ENCODE measurements at places on chromosomes 4 and X.

- DNase-seq, result no peak
Observed at GRCh38 chr4:2385516-2385915, 32.9 kb downstream of the ZFYVE28 start.

DNA sequence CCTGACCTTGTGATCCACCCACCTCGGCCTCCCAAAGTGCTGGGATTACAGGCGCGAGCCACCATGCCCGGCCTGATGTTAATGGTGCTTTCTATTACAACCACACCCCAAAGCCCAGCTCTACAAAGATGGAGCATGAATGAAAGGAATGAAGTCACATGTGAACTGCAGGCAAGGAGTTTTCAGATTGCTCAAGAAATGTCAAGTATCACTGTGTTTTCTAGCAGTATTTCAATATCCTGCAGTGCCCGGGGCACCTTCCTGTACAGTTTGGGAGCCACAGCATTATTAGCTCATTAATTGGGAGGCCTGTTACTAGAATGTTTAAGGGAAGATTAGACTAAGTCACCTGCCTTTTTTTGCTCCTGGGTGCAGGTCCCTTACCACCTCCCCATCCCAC is 40.1 kb downstream of the PRIMPOL start:
- no peak for DNase-seq

- DNase-seq, result no peak
Observed at GRCh38 chrX:13994104-13994503, 35.6 kb downstream of the GEMIN8 start.

GRCh38 chr4:15428611-15429010 is 778 bp downstream of the C1QTNF7 start:
- no peak for DNase-seq

DNA sequence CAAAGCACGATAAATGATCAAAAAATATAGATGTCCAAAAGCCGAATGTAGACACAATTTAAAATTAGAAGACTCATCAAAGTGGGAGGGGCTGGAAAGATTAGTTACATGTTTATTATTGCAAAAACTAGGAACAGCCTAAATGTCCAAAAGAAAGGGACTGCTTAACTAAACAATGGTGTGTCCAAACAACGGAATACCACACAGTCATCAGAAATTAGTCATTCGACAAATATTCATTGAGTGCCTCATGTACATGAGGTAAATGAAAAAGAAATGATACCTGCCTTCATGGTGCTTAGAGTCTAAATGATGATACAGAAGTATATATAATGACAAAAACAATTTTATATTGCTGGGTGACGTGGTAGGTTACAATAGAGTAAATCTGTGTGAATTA is 139.7 kb downstream of the MAML3 start:
- DNase-seq, result no peak

DNA sequence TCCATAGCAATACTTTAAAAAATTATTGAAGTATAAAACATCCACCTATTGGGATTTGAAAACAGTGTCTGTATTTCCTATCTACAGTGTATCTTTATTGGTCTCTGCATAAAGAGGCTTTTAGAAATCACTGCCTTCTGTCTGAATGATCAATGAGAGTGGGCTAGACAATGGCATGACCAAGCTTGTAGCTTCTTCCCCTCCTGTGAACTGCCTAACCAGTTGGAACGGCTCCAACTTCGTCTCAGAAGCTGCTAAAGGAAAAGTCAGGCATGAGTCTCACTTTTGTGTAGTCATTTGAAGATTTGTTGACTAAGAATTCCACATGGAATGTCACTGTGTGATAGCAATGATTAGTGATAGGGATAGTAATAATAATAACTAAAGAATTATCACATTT is 64.2 kb downstream of the INTS12 start:
- DNase-seq, result peak; percentile 41

DNA sequence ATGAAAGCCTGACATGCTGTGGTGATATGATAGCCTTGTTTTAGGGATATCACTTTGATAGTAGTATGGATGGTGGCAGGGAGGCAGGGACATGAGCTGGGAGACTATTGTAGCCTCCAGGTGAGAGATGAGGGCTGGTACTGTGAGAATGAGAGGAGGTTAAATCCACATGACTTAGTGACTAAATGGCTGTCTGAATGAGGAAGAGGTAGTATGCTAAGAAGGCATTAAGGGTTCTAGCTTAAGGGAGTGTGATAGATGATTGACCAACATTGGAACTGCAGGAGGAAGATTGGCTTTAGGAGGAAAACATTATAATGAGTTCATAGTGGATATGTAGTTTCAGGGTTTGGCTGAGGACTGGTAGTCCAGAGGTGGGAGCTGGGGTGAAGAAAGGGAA is 195.0 kb upstream of the ANK2 start:
- no peak for DNase-seq

- DNase-seq, result peak; percentile 73
Observed at GRCh38 chrX:106611679-106612392, at the start of gene RADX. Gene RADX, plus strand, starts transcription at chrX:106611978. Its CDS starts 103 bp downstream, at chrX:106612081.

DNA sequence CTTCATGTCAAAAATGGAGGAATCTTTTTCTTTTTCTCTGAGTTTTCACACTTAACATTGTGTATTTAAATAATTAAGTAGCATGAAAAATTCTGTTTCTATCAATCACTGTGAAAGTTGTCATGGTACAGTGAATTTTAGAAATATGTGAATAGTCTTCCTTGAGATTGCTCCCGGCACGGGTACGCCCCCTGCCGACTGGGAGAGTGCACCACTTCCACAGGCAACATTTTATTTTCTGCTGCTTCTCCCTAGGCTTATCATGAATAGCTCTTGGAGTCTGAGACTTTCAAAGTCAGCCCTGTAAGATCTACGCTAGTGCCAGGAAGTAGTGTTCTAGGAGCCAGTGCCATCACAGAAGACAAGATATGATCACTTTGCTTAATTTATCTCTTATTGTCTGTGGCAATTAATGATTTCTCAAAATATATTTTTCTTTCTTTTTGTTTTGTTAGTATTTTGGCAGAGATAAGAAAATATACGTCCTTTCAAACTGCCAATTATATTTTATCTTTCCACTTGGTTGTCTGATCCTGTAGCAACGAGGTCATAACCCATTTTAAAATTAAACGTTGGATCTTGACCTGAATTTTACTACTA is 763.8 kb upstream of the AADAT start:
- peak; percentile 68 for DNase-seq

- no peak for DNase-seq
Observed at GRCh38 chr4:170758988-170759387, 669.2 kb upstream of the AADAT start.

- no peak for DNase-seq
Observed at GRCh38 chr4:2831611-2832308, 11.9 kb upstream of the ADD1 start.

GRCh38 chrX:10555846-10556245 is 64.5 kb downstream of the MID1 start:
- no peak for DNase-seq

DNA sequence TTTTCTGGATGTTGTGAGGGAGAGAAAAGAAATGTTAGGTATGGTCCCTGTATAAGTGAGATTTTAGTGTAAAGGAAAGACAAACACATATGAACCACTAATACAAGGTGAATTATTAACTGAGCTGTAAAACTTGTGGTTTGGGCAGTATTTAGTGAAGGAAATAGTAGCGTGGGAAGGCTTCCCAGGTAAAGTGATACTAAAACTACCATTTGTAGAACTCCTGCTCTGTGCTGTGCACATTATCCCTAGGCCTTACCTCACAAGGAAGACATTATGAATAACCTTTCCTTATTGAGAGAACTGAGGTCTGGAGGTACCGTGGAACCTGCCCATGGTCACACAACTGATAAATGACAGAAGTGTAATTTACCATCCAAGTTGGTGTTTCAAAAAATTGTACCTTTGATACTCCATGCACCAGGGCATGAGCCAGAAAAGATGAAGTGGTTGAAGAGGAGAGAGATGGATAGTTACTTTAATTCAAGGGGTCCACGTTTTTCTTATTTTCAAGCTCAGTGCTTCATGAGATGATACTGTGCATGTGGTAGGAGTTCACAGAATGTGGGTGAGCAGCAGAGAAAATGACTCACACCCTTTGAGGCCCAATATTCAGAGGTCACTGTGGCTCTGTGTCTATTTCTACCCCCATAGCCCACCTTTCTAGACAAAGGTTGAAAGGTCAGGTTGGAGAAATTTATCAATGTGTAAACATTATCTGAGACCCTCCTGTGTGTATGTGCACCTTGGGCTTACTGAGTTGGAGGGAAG is 2.6 kb upstream of the VSIG4 start:
- no peak for DNase-seq

DNA sequence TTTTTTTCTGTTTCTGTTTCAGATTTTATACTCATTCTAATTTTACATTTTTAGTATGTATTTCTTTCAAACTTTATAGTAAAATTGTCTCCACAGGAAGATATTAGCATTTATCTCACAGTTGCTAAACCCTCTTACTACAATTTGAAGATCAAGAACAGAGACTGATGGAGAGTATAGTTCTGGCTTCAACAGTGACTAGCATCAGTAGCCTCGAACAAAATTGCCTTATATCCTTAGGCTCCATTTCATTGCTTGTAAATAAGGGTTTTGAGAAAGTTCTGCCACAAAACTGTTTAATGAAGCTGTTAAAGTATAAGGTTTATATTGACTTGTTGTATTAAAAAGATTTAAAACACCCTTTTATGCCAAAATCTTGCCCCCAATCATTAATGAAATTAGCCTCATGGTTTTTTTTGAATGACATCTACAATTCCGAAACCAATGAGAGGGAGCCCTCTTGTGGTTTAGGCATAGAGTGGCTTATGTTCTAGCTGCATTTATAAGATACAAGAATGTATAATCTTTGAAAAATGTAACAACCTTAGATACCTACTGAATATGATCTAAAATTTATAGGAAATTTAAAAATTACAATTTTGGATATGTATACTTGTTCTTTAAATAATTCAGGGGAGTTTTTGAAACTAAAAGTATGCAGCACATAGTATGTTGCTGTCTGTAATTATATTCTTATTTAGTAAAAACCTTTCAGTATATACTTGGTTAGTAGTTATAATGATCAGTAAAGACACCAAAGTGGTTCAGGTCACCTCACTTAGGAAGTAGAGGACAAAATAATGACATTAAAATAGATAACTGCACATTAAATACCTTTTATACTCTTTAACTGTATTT is 109.8 kb upstream of the HPGD start:
- peak; percentile 75 for DNase-seq

DNA sequence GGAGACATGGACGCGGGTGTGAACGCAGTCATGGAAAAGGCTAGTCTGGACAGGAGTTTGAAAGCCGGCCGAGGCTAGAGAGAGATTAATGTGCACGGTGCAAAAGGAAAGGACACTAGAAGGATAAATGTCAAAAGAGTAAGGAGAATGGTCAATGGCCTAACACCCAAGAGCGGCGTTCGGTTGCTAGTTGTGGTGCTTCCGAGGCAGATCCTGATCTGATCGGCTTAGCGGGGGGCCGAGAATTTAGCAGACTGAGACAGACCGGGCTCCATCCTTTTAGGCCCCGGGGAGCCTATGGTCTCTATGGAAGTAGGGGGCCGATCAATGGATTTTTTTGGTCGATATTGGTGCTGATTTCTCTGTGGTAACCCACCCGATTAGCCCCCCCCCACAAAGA is 6.9 kb downstream of the GAGE10 start:
- DNase-seq, result no peak

- DNase-seq, result no peak
Observed at GRCh38 chr4:26141911-26142638, 178.7 kb upstream of the RBPJ start.

DNA sequence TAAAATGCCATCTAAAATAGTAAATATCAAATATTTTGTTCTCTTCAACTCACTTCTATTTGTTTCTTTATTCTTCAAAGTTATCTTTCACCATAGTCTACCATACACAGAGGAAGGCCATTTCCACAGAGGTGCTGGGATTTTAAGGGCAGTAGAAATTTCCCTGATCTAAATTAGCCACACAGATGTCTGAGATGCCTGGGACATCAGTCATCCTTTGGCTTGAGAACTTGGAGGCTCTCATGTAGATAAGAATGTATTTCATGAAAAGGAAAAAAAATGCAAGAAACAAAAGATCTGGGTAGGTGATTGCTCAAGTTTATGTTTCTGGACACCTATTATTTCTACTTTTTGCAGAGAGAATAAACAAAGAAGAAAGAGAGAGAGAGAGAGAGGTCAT is 1008.2 kb downstream of the NLGN4X start:
- no peak for DNase-seq

DNA sequence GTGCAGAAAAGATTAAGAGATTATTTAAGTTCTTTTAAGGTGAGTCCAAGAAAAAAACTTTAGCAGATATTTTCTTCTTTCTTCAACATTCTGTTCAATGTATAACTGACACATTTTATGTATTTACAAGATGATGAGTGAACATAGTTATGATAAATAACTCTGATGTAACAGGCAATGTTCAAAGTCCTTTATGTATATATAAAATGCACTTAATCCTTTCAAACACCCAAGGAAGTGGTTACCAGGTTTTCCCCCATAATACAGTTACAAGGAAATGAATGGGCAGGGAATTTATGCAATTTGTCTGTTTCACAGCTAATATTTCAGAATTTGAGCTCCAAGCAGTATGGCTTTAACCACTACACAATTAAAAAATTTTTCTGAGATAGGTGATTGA is 8.2 kb downstream of the CXCL3 start:
- no peak for DNase-seq

DNA sequence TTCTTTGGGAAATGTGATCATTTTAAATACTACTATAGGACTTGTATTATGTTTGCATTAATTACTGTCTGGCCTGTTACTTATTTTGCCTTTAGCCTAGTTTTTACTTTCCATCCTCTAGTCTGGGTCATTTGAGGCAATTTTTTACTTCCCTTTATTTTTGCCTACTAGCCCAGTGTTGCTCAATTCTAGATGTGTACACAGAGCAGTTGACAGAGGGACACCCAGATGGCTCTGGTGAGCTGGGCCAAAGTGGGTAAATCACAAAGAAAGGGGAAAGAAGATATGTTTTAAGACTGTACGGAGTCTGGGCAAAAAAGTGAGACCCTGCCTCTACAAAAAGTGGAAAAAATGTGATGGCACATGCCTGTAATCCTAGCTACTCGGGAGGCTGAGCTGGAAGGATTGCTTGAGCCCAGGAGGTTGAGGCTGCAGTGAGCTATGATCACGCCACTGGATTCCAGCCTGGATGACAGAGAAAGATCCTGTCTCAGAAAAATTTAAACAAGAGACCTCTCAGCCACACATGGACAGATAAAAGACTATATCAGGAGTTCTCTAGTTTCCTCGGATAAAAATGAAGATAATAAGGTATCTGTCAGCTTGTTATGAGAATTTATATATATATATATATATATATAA is 35.7 kb downstream of the APOO start:
- no peak for DNase-seq

- no peak for DNase-seq
Observed at GRCh38 chr4:5912614-5913019, 19.7 kb upstream of the CRMP1 start.

DNA sequence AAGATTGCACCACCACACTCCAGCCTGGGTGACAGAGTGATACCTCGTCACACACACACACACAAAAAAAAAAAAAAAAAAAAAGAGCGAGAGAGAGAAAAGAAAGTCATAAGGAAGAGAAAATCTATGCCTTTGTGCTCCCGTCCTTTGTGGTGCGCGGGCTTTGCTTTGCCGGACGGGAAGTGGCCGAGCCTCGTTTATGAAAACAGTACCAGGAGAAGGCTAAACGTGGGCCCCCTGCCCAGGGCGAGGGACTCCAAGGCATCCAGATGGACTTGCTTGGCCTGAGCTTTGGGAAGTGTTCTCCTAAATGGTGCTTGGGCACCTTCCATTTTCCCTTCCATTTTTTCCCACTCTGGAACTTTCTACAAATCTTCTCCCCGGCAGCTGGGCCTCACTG is 109.3 kb upstream of the LRPAP1 start:
- no peak for DNase-seq
